Fibroblast of gingiva (primary cell): ENCODE measurements at places on chromosomes 7 and 10.
A peak's percentile ranks its signal among the peaks of the same experiment; 100 is the strongest.

- no peak for DNase-seq
Measured at GRCh38 chr10:103822107-103822716, 33.2 kb downstream of the SH3PXD2A start.

DNA sequence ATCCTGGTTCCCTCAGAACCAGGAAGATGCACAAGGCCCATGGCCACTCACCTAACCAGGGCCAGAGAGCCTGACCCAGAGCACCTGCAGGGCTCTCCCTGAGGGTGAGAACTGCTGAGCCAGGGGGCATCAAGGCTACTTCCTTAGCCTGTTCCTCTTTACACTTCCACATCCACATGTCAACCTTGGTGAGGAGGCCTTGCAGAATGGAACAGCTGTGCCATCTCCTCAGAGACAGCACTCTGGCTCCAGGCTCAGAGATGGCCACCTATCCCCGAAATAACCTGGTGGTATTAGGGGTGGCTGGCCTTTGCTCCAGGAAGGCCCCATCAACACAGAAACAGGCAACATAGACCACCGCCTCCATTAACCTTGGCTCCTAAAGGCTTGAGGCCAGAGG, 473.0 kb downstream of the RPS24 start:
- no peak for DNase-seq

DNA sequence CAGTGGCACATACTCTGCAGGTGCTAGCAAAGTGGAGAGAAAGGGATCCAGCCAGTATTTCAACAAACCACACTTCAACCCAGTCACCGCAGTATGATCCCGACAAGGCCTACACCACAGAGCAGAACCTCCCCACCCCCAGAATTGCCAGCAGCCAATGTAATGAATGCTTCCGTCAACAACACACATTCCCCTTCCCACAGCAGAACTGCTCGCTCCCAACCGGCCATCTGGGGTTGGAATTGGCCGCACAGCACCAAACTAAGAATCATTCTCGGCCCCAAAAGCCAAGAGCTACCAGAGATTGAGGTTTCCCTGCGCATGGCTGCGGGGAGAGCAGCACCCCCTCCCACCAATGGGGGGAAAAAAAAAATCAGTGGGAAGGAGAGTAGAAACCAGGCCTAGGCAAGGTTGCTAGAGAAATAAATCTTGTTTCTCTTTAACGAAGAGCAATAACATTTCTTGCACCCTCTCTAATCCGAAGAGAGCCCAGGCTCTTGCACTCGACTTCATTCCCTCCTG, 1.1 kb downstream of the WASL start:
- peak; percentile 70 for DNase-seq

GRCh38 chr7:121938429-121938996, 65.6 kb downstream of the PTPRZ1 start:
- DNase-seq: no peak

DNA sequence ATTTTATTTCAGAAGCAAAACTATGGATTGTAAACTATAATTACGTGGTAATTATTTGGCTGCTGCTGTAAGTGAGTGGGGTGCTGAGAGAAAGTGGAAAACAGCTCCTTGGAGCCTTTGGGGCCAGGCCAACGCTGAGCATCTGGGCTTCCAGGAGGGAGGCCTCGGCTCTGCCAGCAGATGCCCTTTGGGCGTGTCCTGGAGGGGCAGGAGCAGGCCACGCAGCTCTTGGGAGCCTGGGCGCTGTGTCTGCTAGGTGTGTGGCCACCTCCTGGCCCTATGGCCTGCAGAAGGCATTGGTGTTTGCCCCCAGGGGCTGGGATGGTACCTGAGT, 423.3 kb downstream of the GLRX3 start:
- no peak for DNase-seq

DNA sequence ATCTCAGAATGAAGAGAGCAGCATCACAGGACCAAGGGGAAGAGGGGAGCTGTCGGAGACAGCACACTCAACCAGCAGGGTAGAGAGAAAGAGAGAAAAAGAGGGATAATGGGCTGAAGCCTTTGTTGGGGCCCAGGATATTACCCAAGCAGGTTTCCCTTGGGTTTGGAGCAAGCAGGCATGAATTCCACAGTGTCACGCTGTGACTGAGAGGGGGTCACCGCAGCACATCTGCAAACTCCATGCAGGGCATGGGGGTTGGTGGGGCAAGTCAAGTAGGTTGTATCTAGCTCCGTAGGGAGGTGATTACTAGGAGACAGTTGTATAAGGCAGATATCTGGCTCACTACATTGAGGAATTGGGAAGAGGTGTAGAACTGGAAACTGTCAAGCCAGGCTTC, 42.2 kb upstream of the SEMA3E start:
- no peak for DNase-seq

GRCh38 chr10:23479798-23480473, 41.1 kb downstream of the OTUD1 start:
- DNase-seq: peak; percentile 7

DNA sequence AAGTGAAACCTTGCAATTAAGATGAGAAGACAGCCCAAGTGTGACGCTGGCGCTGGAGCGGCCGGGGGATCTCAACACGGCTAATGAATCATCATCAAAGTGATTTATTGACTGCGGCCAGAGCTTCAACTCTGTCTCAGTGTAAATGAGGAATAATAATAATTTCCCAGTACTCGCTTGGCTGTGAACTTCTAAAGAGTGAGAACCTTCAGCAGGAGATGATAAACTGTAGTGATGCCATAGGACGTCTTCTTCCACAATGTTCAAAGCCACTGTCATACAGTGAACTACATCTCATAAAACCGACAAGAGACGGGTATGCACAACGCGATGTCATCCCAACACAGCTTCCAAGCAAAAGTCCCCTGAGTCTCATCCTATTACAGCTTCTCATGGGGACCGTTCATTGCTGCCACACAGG, 123.6 kb upstream of the NOBOX start:
- DNase-seq: no peak

DNA sequence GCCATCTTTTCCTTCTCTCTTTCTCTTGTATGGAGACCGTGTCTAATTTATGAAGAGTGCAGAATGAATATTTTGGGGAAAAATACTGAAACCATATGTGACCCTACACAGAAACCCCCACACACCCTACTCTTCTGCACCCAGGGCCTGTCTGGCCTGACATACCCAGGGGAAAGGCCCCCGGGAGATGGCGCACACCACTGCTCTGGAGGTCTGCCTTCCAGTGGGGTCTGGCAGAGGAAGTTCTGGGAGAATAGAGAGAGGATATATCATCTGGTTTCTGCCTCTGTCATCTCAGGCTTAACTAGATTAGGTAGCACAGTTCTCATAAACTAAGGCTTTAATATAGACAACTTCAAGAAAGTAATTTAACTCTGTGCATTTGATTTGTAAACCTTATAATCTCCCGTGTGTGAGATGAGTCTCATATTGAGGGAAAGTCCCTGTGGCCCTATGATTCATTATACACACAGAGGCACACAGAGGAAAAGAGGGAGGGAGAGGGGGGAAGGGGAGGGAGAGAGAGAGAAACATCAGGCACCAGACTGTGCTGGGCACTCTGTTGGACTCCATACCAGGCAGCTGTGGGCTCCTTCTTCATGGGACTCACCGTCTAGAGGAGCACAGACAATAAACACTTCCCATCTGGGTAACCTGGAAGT, 123.3 kb downstream of the AOAH start:
- no peak for DNase-seq

DNA sequence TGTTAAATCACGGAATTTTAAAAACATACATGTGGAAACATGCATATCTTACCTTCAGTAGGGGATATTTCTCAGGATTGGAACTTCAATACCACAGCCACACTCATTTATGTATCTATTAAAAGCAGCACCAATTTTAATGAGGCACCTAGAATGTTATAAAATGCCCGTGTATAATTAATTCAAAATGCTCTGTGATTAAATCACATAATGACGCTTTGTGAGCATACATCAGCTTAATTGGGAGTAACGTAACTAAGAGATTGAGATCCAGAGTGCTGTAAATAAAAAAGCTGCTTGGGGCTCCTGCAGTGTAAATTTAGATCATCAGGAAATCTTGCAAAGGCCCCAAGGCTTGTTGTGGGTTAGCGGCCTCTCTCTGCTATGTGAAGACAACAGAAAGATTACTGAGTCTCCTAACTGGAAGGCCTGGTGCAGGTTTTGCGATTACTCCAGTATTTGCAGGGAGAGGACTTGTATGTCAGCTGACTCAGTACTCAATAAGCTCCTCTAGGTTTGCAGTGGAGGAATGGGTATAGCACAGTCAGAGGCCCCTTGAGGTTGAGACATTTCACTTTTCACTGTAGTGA, 195.5 kb upstream of the PHYHIPL start:
- DNase-seq: no peak

GRCh38 chr10:101217450-101218281, 11.6 kb downstream of the LBX1 start:
- no peak for DNase-seq

- DNase-seq: no peak
Measured at GRCh38 chr10:81875467-81876252, 666 bp downstream of the NRG3 start.

DNA sequence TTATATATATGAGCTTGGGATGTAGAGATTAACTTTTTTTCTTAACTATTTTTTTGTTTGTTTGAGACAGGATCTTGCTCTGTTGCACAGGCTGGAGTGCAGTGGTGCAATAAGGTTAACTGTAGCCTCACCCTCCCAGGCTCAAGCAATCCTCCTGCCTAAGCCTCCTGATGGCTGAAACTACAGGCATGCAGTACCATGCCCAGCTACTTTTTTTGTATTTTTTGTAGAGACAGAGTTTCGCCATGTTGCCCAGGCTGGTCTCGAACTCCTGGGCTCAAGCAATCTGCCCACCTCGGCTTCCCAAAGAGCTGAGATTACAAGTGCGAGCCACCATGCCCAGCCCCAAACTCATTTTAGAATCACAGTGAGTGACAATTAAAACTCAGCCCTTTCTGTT, 105.2 kb downstream of the CUBN start:
- no peak for DNase-seq

DNA sequence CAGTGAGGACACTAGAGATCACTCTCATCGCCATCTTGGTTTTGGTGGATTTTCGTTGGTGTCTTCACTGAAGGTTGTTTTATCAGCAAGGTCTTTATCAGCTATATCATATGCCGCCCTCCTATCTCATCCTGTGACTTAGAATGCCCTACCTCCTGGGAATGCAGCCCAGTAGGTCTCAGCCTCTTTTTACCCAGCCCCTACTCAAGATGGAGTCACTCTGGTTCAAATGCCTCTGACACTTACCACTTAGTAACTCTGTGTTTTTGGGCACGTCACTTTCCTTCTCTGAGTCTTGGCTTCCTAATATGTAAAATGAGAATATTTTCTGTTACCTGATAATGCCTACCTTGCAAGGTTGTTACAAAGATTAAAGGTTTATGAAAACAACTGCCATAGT, 37.7 kb downstream of the AGK start:
- no peak for DNase-seq

DNA sequence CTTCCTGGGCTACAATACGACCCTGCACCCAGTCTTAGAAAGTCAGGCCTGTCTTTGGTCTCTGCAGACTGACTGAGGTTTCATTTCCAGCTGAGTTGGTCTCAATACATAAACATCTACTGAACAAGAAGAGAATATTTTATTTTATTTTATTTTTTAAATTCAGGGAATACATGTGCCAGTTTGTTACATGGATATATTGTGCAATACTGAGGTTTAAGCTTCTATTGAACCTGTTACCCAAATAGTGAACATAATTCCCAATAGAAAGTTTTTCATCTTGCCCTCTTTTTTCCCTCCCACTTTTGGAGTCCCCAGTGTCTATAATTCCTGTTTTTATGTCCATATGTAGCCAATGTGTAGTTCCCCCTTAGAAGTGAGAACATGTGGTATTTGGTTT, 10.7 kb downstream of the FZD8 start:
- DNase-seq: no peak

DNA sequence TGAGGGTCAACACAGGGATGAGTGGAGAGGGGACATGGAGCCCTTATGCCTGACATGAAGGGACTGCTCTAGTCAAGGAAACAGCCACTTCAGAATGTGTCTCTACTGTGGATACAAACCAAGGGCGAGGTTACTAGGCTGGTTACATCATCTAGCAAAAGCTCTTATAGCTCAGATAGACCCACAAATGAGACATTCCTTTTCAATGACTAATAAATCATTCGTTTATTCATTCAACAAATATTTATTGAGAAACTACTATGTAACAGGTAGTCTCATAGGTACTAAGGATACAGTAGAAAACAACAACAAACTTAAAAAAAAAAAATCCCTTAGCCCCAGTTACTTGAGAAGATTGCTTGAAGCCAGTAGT, 219.5 kb downstream of the KIAA1217 start:
- no peak for DNase-seq
